ENCODE measurements at places on chromosomes 12 and 14.

DNA sequence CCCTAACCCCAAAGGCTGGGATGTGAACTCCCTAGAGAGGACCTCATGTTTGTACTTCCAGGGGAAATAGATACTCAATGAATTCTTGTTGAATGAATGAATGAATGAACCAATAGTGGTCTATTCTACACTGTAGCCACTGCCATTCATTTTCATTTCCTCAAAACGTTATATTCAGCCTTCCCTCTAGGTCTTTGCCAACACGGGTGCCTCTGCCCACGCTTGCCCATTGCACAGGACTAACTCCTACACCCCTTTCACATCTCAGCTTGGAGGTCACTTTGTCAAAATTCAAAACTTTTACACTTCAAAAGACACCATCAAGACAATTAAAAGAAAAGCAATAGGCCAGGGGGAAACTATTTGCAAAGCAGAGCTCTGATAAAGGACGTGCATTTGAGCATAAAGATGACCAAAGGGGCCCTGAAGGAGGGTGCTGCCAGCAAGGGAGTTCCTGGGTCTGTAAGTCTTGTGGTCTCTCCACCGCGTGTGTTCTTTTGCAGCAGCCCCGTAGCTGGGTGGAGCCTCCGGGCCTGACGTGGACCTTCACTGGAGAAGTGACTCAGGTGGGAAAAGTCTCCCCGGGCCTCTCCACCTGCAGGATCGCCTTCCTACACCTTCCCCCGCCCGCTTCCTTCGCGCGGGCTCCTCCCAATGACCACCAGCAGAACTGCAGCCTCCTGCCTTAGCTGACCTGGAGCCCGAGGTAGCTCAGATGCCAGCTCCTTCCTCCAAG lies 31.5 kb downstream of the TMEM63C start:
- DNase-seq: peak; percentile 64

DNA sequence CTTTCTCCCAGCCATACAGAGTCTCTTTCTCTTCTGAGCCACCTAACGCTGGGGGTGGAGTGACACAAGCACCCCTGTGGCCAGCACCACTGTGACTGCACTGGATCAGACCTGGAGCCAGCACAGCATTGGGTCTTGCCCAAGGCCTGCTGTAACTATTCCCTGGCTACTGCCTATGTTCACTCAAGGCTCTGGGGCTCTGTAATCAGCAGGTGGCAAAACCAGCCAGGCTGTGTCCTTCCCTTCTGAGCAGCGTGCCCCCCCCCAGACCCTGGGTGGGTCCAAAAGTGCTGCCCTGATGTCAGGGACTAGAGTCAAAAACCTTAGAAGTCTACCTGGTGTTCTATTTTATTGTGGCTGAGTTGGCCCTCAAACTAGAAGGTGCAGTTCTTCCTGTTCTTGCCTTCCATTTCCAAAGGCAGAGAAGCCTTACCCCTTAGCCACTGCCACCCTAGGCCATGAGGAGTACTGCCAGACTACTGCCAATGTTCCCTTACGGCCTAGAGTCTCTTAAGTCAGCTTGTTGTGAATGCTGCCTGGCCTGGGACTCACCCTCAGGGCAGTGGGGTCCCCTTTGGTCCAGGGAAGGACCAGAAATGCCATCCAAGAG lies 49.9 kb downstream of the PELI2 start:
- no peak for DNase-seq

- DNase-seq: no peak
Observed at GRCh38 chr14:34692348-34692747, 22.0 kb downstream of the CFL2 start.

DNA sequence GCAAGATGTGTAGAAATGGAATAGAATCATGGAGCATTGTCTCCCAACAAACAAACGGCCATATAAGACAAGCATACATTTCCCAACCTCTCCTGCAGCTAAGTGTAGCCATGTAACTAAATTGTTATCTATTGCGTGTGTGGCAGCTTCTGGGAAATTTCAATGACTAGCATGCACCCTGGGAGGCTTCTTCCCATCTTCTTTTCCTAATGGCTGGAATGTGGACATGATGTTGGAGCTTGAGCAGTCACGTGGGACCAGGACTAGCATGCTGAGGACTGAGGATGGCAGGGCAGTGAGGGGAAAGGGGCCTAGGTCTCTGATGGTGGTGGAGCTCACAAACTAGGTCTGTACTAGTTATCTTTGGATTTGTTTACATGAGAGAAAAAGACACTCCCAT lies 21.7 kb upstream of the CTDSP2 start:
- no peak for DNase-seq

- DNase-seq: no peak
Observed at GRCh38 chr12:7542813-7543212, 39.2 kb upstream of the CD163 start.

GRCh38 chr14:85413836-85414526 lies 116.0 kb upstream of the FLRT2 start:
- no peak for DNase-seq

- no peak for DNase-seq
Observed at GRCh38 chr14:53963320-53964227, 6.9 kb upstream of the BMP4 start.

GRCh38 chr14:88616697-88617096 lies 53.9 kb downstream of the ZC3H14 start:
- no peak for DNase-seq

DNA sequence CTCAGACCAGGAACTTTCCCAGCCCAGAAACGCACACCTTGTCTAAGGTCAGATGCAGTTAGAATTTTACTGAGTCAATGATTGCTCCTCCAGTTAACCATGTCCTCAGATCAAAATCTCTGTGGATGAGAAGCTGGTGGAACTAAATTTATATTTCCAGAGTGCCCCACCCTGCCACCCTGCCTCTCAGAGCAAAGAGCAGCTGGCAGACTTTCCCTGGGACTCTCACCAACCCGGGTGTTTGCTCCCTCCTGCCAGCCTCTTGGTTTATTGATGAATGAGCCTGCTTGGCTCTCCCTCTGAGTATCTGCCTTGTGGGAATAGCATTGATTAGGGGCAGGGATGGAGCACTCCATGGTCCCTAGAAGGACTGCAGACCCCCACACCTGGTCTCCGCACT lies 5.9 kb upstream of the KRT1 start:
- no peak for DNase-seq

- no peak for DNase-seq
Observed at GRCh38 chr12:46516933-46517578, 144.5 kb upstream of the SLC38A2 start.

DNA sequence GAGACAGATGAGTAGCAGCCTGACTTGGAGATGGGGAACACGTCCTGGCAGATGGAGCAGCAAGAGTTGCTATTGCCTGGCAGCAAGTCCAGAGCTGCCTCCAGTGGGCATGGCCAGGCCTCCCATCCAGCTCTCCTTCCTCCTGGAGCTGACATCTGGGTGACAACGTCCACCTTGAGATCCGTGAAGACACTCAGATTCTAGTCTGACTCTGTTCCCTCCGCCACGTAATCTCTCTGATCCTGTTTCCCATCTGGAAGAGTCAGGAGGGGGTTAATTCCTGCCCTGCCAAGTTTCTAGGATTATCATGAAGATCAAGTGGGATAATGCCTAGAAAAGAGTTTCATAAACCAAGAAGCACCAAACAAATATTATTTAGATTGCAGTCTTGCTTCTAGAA lies 65.3 kb upstream of the FAM181A start:
- no peak for DNase-seq

DNA sequence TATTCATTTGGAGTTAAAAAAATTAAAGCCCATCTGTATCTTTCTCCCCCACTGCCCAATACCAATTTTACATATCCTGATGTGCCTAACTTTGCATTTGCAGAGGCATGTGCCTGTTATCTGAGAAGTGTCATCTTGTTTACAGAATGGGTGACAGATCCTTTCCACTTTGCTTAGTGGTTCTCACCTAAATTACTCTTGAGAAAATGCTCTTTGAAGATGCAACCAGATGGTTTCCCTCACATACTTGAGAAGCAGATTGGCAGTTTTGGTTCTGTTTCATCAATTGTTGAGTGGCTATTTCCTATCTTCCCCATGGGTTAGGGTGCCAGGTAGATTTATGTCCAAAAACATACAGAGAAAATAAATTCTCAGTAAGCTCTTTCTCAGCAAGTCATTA lies 1051.4 kb upstream of the ATXN7L3B start:
- DNase-seq: no peak

DNA sequence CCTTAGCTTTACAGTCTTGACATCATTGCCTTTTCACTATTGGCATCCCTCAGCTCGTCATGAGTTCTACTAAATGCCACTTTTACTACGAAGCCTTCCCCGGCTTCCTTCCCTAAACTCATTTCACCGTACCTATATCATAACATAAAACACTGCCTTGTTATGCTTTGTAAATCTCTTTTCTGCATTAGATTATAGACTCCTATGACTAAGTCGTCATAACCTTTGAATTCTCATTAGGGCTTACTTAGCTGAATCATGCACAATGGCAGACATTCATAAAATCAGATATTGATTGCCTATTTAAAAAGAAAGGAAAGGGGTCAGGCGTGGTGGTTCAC lies 21.0 kb downstream of the BTG1 start:
- DNase-seq: no peak

- DNase-seq: no peak
Observed at GRCh38 chr14:97571866-97572555, 774.8 kb downstream of the VRK1 start.

DNA sequence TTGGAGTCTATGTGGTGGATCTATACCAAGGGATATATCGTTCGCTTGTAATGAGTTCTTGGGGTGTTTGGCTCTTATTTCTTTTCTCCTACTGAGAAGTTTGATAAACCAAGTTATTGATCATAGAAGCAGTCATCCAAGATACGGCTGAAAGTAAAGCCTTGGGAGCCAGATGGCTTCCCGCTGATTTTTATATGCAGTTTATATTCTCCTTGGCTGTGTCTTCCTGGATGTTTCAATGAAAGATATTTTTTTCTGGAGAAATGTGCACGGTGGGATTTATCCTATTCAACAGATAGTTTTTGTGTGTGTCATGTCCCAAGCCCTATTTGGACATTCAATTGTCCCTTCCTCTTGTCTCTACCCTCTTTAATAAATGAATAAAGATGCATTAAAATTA lies 289.0 kb downstream of the ERC1 start:
- no peak for DNase-seq

- no peak for DNase-seq
Observed at GRCh38 chr12:8035440-8036010, 3.0 kb downstream of the FOXJ2 start.

GRCh38 chr14:105201925-105202513 lies 20.9 kb upstream of the NUDT14 start:
- DNase-seq: no peak

- no peak for DNase-seq
Observed at GRCh38 chr14:77423423-77423822, at the start of gene NOXRED1. Gene NOXRED1, minus strand, starts transcription at chr14:77423523. Its CDS starts 634 bp downstream, at chr14:77422889.

GRCh38 chr12:109518820-109519665 lies 41.6 kb downstream of the UBE3B start:
- DNase-seq: peak; percentile 48

DNA sequence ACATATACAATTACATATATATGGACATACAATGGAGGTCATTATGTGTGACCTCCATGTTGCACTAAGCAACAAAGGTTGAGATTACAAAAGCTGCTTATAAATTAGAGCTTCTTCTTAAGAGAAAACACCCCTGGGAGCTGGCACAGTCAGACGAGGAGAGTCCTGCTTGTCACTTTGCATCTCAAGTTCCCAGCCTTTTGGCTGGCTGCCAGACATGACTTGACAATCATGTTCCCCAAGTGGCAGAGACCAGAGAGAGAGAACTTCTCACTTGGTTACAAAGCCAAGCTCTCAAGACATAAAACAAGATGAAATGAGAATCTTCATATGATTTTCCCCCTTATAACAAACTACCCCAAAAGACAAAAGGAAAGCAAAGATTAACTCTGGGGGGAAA lies 8.5 kb upstream of the SYNJ2BP start:
- DNase-seq: no peak

DNA sequence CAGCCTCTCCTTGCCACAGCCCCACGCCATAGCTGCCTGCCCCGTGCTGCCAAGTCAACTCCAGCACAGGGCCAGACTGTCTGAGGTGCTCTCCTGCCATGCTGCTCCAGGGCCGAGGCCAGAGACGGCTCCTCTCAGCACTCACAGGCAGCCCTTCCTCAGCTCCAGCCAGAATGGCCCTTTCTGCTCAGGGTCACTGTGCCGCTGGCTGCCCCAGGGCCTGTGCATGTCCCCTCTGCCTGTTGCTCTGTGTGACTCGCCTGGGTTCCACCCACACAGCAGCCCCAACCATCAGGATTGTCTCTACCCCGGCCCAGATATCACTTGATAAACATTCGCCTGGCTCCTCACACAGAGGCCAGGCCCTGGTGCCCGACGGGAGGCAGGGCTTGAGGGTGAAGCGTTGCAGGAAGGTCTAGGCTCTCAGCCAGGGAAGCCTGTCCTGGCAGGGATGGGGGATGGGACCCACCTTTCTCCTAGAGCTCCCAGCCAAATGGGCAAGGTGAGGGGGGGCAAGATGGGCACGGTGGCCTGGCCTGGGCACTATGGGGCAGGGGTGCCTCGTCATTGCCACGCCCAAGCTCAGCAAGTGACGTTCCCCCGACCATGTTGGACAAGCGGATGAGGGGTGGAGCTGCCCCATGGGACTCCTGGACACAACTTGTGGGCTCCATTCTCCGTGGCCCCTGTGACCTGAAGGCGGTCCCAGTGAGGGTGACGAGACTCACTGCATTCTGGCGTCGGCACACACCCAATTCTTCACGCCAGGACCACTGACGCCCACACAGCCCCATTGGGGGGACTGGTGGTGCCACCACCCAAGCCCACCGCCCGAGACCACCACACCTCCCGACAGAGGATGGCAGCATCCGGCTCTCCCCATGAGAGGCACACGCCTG lies 27.4 kb upstream of the BTBD6 start:
- DNase-seq: no peak

- DNase-seq: no peak
Observed at GRCh38 chr12:56288705-56289387, 11.3 kb downstream of the CS start.

DNA sequence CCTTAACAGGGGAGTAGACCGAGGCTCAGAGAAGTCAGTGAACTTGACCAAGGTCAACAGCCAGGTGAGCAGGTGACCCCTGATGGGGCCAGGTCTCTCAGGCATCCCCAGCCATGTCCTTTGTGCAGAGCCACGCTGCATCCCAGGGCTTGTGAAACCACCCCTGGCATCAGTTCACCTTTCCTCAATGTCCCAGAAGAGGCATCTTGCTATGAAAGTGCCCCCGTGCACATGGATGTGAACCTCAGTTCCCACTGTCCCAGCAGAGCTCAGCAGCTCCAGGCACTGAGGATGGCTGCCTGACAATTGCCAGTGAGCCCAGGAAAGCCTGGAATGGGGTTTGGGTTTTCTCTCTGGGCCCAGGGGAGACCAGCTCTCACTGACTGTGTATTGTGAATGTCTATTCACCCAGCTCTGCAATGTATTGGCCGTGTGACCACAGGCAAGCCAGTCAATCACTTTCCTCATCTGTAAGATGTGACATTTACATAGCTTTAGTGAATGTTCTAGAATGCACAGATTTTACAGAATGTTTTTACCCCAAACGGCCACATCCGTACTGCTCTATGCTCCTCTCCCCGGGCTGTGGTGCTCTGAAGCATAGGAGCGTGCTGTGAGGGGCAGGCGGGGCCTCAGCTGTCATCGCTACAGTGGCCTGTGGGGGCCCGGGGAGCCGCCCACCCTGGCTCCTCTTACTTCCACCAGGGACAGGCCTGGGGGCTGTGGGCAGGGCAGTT lies 4.9 kb downstream of the CACNA2D4 start:
- DNase-seq: no peak

Measured in LoVo (cell line).